ENCODE measurements at places on chromosomes 11 and 22.

GRCh38 chr11:110251836-110252235 is 44.6 kb downstream of the RDX start:
- peak; percentile 79 for DNase-seq

DNA sequence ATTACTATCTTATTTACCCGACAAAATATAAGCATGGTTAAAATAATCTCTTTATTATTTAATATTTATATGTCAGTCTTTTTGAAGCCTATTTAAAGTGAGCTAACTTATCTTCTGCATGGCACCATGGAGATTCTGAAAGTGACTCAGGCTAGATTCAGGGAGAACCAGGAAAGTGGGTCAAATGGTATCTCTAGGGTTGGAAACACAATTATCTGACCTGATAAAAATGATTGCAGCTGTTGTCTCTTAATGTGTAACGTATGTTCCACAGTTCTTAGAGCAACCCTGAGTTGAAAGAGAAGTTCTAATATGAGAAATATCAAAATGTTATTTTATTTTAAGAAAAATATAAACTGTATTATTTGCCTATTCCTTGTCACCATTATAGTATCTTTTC is 143.1 kb upstream of the CARD18 start:
- DNase-seq = no peak

- DNase-seq = peak; percentile 33
These were observed 31.2 kb downstream of the CCDC83 start for GRCh38 chr11:85886089-85887056.

GRCh38 chr11:57192316-57192715 is 10.6 kb downstream of the LRRC55 start:
- DNase-seq = no peak

DNA sequence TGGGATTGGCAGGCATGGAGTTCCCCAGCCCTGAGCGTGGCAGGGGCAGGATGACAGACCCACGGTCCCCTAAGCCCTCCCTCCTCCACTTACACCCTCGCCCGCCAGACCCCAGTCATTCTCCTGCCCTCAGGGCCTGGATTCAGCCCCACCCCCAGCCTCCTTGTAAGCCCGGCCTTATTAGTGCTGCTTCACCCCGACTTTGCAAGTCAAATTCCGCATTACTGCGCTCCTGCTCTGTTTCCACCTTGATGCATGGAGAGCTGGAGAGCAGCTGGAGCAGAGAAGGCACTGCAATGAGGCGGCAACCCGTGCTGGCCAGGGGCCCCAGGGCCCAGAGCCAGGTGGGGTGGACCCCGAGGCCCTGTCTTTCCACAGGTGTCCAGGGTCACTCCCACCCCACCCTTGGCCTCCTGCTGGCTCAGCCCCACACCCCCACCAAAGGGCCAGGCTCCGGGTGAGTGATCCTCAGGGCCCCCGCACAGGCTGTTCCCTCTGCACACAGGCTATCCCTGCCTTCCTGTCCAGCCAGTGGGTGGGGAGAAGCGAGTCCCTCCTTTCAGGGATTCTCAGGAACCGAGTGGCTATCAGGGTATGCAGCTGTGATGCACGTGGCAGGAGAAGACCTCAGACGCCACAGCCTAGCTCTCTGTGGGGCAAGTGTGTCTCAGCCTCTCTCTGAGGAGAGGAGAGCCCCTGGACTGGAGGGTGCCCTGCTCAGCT is 36.4 kb downstream of the RTN4R start:
- no peak for DNase-seq

- no peak for DNase-seq
These were observed 389.5 kb upstream of the FAT3 start for GRCh38 chr11:91835051-91835560.

GRCh38 chr11:82465481-82465880 is 268.2 kb downstream of the FAM181B start:
- no peak for DNase-seq

DNA sequence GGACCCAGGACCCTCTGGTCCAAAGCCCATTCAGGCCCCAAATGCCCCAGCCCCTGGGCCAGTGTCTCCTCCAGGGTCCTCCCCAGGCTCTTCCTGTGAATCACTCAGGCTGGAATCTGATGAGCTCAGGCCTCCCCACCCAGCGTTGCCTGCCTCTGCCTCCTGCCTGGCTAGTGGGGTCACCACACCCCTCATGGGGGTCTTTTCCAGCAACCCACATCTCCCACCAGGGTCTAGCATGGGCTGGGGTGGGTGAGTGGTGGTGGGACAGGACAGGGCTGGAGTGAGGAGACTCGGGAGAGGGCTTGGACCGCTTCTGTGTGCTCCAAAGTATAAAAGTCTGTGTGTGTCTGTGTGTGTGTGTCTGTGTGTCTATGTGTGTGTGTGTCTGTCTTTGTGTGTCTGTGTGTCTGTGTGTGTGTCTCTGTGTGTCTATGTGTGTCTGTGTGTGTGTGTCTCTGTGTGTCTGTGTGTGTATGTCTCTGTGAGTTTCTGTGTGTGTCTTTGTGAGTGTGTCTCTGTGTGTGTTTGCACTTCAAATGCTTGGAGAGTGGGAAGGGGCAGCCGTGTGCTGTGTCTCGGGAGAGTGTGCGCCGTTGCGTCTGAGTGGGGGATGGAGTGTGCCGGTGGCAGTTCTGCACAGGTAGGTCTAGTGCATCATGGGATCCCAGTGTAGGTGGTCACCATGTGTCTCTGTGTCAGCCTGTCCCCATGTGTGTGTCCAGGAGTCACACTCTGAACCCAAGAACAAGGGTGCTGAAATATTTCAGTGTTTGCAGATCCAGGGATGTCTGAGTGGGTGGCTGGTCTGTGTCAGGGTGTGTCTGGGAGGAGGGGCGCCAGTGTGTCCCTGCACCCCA is 8.8 kb downstream of the RIN1 start:
- DNase-seq = peak; percentile 71

DNA sequence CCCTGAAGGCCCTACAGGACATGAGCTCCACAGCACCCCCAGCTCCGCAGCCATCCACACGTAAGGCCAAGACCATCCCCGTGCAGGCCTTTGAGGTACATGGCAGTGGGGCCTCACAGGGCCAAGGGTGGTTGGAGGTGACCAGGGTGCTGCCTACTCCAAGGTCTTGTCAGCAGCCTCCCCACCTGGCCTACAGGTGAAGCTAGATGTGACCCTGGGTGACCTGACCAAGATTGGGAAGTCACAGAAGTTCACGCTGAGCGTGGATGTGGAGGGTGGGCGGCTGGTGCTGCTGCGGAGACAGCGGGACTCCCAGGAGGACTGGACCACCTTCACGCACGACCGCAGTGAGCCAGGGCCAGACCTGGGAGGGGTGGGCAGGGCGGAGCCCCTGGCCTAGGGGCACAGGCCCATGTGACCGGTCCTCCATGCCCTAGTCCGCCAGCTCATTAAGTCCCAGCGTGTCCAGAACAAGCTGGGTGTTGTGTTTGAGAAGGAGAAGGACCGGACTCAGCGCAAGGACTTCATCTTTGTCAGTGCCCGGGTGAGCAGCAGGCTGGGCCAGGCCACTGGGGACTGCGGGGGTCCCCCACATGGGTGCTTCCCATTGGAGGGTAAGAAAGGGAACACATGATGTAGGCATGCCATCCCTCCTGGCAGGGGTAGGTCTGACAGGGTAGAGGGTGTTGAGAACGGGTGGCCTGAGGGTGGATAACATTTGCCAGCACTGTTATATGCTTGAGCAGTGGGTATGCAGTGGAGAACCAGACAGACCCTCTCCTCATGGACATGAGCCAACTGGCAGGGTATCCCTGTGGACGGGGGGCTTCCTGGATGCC is 5.6 kb downstream of the INPPL1 start:
- no peak for DNase-seq

- no peak for DNase-seq
These were observed 29.8 kb downstream of the ABTB2 start for GRCh38 chr11:34327804-34328631.

DNA sequence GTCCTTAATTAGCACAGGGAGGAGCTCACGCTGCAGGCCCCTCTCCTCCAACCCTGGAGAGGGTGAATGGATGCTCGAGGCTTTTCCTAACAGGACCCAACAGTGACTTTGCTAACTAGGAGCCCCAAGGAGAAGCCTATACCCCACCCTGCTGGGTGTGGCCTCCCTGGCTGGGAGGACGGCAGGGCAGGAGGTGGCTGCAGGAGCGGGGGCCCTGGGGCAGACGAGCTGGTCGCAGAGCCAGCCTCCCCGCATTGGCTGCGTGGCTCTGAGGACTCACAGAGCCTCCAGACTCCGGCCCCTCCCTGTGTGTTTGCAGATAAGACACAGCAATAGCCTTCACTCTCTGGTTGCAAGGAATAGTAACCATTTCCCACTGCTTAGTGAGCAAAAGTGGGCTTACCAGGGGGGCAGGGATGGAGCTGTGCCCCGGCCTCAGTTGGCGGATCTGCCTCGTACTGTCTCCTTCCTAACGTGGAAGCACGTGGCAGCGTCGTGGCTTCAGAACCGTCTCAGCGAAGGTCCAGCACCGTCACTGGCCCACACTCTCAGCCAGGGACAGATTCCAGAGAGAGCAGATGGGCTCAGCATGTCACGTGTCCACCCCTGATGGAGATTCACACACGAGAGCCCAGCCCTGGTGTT is 1087.5 kb downstream of the BRD1 start:
- DNase-seq = no peak

DNA sequence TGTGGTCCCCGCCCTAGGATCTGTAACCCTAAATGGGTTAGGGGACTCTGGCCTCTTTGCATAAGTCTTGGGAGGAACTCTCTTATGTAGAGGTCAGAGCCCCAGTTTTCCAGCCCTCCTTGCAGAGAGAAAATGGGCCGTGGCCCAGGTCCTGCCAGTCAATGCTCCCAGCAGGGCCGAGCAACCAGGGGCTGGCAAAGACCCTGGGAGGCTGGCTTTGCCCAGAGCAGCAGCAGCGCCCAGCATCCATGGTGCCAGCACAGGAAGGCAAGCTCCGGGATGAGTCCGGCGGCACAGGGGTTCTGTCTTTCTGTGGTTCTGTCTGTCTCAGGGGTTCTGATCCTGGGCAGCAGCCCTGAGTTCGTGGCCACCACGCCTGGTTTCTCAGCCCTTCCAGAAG is 684.8 kb downstream of the BRD1 start:
- DNase-seq = no peak

- no peak for DNase-seq
These were observed 134.7 kb downstream of the TTC17 start for GRCh38 chr11:43493431-43493830.

DNA sequence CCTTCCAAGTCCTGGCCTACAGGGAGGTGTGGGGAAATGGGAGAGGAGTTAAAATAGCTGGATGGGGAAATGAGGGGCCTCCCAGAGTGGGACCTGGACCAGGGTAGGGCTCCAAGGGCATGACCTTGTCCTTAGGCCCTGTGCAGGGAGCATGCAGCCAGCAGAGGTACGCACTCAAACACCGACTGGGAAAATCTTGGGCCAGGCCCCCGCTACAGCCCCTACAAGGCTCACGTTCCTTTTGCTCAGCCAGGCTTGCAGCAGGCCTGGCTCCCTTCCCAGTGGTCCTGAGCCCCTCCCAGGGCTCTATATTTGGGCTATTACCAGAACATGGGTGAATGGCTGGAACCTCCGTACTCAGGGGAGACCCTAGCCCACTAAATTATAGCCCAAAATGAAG is 31.3 kb downstream of the LMO1 start:
- no peak for DNase-seq

- DNase-seq = no peak
These were observed 1.9 kb upstream of the TSKU start for GRCh38 chr11:76781046-76781801.

GRCh38 chr11:110734790-110735189 is 22.6 kb upstream of the ARHGAP20 start:
- DNase-seq = no peak

DNA sequence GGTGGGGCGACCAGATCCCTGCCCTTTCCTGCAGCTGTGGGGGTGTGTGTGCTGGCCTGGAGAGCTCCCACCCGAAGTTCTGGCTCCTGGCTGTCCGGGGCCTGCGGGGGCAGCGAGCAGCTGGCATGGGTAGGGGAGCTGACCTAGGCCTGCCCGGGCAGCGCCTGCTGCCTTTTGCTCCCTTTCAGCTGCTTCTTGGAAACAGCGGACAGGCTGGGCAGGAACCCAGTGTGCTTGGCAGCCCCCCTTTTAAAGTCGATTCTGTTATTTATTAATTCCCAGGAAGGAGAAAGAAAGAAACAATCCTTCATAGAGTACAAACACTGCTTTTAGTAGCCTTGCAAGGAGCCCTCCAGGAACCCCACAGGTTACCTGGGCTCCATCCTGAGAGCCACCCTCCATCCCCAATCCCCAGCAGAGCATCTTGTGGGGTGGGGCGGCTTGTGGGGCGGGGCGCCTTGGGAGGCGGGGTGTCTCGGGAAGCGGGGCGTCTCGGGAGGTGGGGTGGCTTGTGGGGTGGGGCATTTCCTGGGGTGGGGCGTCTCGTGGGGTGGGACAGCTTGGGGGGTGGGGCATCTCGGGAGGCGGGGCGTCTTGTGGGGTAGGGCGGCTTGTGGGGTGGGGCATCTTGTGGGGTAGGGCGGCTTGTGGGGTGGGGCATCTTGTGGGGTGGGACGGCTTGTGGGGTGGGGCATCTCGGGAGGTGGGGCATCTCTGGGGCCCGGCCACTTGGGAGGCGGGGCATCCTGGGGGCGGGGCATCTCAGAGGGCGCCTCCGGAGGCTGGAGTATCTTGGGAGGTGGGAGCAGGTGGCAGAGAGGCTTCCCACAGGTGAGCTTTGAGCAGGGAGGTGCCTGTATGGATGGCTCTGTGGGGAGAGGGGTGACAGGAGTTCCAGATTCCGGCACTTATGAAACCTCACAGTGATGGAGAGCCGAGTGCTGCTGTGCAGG is 7.0 kb downstream of the CD81 start:
- DNase-seq = no peak

DNA sequence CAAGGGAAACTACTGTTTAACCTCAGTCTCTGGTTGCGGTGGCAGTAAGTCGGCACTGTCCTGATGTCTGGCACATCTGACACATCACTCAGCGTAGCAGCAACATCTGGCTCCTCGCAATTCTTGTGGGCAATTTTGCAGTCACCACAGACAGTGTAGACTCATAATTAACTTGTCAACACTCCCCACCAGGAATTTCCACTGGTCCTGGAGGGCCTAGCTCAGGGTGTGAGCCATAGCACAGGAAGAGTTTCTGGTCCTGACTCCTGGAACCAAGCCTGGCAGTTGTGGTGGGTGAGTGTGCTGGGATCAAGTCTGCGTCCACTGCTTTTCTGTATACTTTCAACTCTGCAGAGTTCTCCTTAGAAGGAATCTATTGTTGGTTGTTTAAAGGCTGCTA is 209.7 kb downstream of the SNX19 start:
- DNase-seq = peak; percentile 43

DNA sequence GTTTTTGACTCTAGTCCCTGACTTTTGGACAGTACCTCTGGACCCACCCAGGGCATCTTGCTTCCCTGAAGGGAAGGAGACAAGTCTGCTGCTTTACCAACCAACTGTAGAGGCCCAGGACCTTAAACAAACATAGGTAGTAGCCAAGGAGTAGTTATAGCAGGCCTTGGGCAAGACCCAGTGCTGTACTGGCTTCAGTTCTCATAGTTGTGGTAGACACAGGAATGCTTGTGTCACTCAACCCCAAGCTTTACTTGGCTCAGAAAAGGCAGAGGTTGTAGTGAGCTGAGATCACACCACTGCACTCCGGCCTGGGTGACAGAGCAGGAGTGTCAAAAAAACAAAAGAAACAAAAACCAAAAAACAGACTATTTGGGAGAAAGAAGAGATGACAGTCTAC is 21.3 kb upstream of the OR52M1 start:
- no peak for DNase-seq

GRCh38 chr11:132865623-132866022 is 666.7 kb downstream of the OPCML start:
- no peak for DNase-seq

All from choroid plexus epithelial cell (primary cell).